ENCODE measurements at places on chromosomes 4 and X. TPM values are rescaled to one million over a fixed set of nuclear protein-coding genes. Genes with fewer than 3 reads are reported as not detected.

GRCh38 chr4:151677193-151677592 is 83.6 kb downstream of the GATB start:
- DNase-seq = no peak
- H3K4me3 ChIP-seq = no peak overlapping the region
- H3K27me3 ChIP-seq = no peaks in the 10 kb centered on the region
- no peaks in the 10 kb centered on the region for H3K36me3 ChIP-seq

DNA sequence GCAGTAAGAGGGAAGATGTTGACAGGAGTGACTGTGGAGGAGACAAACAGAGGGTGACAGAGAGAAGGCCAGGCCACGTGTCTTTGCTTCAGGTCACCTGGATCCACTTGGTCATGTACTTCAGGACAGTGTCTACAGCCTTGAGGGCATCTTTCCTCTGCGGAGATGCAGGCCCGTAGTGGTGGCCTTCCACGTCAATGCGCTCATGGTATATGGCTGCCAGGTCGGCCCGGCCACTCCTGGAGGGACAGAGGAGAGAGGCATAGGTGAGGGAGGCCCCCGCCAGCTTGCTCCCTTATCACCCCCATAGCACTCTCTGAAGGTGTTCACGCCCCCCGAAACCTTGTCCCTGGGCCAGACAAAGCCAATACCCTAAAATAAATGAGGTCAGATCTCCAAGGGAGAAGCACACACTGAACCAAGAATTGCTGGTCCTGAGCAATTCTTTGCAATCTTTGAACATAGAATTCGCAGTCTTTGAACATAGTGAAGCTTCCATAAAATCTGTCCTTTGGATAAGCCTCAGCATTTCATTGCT is 99.9 kb downstream of the ENPP6 start:
- H3K36me3 ChIP-seq = no peaks in the 10 kb centered on the region
- H3K4me1 ChIP-seq = no peaks in the 10 kb centered on the region
- no peaks in the 10 kb centered on the region for H3K27me3 ChIP-seq
- H3K27ac ChIP-seq = no peak overlapping the region

- H3K4me1 ChIP-seq = no peaks in the 10 kb centered on the region
- DNase-seq = no peak
- no peak overlapping the region for H3K4me3 ChIP-seq
- H3K27ac ChIP-seq = no peak overlapping the region
These were observed 774.8 kb upstream of the TENM3 start for GRCh38 chr4:181468451-181468850.

The ELF4 gene
- 8.5 TPM for polyA plus RNA-seq

GRCh38 chrX:11889791-11890190 is 131.8 kb downstream of the MSL3 start:
- DNase-seq = no peak
- H3K4me3 ChIP-seq = no peak overlapping the region
- H3K36me3 ChIP-seq = no peaks in the 10 kb centered on the region
- no peaks in the 10 kb centered on the region for H3K27me3 ChIP-seq
- no peaks in the 10 kb centered on the region for H3K4me1 ChIP-seq
- no peak overlapping the region for H3K27ac ChIP-seq

- no peaks in the 10 kb centered on the region for H3K27me3 ChIP-seq
- H3K4me1 ChIP-seq = no peaks in the 10 kb centered on the region
- no peak overlapping the region for H3K27ac ChIP-seq
- no peak for DNase-seq
- no peak overlapping the region for H3K4me3 ChIP-seq
These were observed 513.0 kb downstream of the FSTL5 start for GRCh38 chr4:161650812-161651211.

Data from naive thymus-derived CD4-positive, alpha-beta T cell (primary cell).